ENCODE measurements at places on chromosomes 6 and 20.

- DNase-seq = peak; percentile 50
Measured at GRCh38 chr20:40682104-40682981, 6.7 kb downstream of the MAFB start.

DNA sequence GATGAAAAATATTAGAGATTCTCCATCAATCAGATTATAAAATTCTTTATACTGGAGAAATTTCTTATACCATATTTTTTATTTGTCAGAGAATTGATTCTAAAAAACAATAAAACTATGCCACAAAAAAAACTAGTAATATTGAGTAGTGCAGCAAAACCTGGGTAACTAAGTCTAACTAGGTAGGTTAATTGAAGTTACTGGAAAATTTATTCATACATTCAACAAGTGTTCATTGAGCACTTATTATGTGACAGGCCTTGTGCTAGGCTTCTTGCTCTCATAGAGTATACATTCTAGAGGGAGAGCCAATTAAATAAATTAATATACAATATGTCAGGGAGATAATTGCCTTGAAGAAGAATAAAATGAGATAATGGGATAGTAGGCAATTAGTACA, 189.4 kb downstream of the EYA4 start:
- DNase-seq = no peak

DNA sequence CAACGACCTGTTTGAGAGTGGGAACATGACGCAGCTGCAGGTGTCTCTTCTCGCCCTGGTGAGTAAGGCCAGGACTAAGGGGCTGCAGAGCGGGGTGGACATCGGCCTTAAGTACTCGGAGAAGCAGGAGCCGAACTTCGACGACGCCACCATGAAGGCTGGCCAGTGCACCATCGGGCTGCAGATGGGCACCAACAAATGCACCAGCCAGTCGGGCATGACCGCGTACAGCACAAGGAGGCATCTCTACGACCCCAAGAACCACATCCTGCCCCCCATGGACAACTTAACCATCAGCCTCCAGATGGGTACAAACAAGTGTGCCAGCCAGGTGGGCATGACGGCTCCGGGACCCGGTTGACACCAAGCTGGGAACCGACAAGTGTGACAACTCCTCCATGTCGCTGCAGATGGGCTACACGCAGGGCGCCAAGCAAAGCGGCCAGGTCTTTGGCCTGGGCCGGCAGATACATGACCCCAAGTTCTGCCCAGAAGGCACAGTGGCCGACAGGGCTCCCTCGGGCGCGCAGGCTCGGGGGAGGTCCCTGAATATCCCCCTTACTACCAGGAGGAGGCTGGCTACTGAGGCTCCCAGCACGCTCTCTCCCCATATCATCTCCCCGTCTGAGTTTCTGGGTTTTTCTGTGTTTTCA, 15.9 kb upstream of the AMD1 start:
- no peak for DNase-seq

DNA sequence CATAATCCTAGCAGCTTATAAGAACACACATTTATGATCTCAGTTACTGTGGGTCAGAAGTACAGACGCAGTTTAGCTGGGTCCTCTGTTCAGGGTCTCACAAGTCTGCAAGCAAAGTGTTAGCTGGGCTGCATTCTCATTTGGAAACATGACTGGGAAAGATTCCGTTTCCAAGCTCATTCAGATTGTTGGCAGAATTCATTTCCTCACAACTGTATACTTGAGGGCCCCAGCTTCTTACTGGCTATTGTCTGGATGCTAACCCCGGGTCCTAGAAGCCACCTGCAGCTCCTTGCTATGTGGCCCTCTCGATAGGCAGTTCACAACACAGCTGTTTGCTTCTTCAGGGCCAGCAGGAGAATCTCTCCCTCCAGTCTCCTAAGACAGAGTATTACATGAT, 13.1 kb downstream of the TCP11 start:
- no peak for DNase-seq

DNA sequence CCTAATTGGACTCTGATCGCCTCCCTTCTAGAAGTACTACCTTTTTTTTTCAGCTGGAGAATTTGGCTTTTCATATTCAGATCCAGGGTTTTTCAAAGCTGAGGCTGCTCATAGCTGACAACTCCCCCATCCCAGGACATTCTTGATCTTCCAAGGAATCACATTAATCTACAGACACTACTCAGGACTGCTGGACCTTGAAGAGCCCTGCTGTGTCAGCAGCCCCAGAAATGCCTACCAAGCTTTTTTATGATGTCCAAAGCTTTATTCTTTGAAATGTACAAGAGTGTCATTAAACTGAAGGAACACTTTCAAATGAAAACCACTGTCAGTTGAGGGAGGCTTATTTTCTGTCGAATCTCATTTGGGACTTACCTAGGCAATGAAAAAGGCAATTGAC, 704.1 kb downstream of the PTPRT start:
- DNase-seq = no peak

- DNase-seq = no peak
Measured at GRCh38 chr6:44631968-44632367, 244.5 kb downstream of the CDC5L start.

GRCh38 chr6:159686703-159687102, 6.3 kb downstream of the SOD2 start:
- DNase-seq = no peak

DNA sequence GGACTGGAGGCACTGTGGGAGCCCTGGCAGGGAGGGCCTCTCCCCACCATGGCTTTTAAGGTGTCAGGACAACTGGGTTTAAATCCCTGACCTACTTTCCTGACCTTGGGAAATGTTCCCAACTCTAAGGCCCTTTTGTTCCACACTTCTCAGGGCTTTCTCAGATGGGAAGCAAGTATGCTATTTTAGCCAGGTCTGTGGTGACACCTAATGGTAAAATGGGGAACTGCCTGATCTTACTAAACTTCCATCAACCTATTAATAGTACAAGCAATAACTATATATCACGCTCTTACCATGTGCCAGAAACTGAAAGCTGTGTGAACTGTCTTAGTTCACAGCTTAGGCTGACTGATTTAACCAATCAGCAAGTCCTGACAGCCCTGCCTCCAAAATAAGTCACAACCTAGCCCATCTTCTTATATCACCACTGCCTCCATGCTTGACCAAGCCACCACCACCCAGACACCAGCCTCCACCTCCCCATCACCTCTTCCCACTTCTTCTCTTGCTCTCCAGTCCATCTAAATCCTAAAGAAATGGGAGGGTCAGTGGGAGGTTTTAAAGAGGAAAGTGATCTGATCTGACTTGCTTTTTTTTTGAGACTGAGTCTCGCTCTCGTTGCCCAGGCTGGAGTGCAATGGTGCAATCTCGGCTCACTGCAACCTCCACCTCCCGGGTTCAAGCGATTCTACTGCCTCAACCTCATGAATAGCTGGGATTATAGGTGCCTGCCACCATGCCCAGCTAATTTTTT, 6.9 kb upstream of the BLCAP start:
- DNase-seq = peak; percentile 67

DNA sequence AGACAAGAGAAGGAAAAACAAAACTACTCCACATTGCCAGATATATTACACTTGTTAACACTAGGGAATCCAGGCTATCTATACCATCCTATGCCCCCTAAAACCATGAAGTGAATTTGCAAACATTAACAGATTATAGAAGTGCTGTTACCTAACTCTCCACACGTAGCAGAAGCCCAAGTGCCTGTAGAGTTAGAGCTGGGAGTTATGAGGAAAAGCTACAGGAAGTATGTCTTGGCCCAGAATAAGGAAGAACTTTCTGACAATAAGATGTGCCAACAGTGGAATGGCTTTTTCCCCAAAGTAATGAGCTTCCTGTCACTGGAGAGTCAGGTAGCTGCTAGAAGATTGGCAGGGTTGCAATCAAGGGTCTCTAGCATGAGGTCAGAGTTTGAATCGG, 32.5 kb downstream of the ADGRG6 start:
- DNase-seq = no peak

GRCh38 chr6:15352220-15352619, 106.4 kb downstream of the JARID2 start:
- no peak for DNase-seq

DNA sequence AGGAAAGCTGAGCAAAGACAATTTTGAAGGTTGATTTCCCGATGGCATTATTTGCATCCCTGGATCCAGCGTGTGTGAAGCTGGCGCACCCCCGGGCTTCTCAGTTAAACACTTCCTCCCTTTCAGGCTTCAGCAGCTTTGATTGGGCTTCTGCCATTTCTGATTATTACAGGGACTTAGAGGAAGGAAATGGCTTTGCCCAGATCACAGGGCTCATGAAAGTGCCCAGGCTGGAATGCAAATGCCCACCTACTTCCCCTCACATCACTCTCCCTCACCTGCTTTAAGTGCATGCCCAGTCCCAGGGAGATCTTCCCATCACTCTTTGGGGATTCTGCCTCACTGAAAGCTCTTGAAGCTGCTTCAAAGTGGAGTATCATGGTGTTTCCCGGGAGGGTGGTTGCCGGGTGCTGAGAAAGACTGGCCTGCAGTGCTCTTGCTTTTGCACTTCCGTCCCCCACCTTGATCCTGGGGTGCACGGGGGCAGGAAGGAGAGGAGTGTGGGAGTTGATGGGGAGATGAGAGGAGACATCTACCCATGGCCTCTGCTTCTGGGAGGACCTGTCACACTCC, 28.3 kb downstream of the PHACTR3 start:
- no peak for DNase-seq

Measured in AG08395 (cell line).